ENCODE measurements at places on chromosomes 6 and 20. TPM values are rescaled to one million over a fixed set of nuclear protein-coding genes. Genes with fewer than 3 reads are reported as not detected.

GRCh38 chr6:166902211-166902755 is 54.1 kb downstream of the RNASET2 start:
- DNase-seq: no peak

GRCh38 chr6:10854922-10855632 is 16.7 kb upstream of the MAK start:
- DNase-seq: no peak

GRCh38 chr20:35575958-35576357 is 34.1 kb downstream of the ERGIC3 start:
- DNase-seq: no peak

DNA sequence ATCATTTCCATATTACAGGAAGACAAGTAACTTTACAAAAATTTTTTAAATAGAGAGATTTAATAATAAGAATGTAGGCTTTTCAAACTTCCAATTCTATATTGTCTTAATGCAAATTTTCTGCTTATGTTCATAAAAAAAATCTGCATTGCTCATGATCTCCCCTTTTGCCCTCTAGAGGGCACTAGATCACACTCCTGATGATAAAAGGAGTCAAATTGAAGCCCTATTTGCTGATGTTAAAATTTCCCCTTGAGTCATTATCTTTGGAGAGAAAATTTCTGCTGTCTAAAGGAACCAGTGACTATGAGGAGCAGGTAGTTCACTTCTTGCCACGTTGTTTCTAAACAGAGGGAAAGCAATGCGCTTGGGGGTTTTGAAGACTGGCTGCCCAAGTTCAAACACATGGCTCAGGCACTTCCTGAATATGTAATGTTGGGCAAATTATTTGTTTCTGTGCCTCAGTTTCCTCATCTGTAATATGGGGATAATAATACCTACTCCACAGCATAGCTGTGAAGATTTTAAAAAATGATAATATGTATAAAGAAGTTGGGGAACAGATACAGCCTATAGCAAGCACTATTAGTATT is 874.2 kb downstream of the TFAP2A start:
- no peak for DNase-seq

- DNase-seq: no peak
Measured at GRCh38 chr6:167930295-167930694, 67.2 kb upstream of the KIF25 start.

GRCh38 chr6:132907914-132908313 is 93.5 kb downstream of the RPS12 start:
- DNase-seq: no peak

DNA sequence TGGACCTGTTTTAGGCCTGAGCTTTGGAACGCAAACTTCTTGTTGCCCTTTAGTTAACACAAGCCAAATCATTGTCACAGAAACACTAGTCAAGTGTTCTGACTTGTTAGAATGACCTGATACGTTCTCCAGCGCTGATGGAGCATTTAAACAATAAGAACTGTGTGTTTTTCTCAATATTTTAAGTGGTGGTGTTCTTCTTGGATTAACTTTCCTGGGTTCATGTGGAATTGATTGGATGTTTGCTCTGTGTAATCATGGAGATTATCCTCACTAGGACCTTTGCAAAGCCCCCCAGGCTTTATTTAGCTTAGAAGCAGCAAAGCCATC is 1.6 kb downstream of the LRRC1 start:
- no peak for DNase-seq

- DNase-seq: peak; percentile 55
Measured at GRCh38 chr6:106453756-106454367, 93.3 kb downstream of the CRYBG1 start.

RBPJL gene
- total RNA-seq: 0.73 TPM

DEFB127 gene
- not detected for total RNA-seq

PTCRA gene
- total RNA-seq: not detected

SH3BGRL2 gene
- total RNA-seq: 20.0 TPM

COL10A1 gene
- total RNA-seq: not detected
